ENCODE measurements at places on chromosomes 5 and 9.
A peak's percentile ranks its signal among the peaks of the same experiment; 100 is the strongest.

DNA sequence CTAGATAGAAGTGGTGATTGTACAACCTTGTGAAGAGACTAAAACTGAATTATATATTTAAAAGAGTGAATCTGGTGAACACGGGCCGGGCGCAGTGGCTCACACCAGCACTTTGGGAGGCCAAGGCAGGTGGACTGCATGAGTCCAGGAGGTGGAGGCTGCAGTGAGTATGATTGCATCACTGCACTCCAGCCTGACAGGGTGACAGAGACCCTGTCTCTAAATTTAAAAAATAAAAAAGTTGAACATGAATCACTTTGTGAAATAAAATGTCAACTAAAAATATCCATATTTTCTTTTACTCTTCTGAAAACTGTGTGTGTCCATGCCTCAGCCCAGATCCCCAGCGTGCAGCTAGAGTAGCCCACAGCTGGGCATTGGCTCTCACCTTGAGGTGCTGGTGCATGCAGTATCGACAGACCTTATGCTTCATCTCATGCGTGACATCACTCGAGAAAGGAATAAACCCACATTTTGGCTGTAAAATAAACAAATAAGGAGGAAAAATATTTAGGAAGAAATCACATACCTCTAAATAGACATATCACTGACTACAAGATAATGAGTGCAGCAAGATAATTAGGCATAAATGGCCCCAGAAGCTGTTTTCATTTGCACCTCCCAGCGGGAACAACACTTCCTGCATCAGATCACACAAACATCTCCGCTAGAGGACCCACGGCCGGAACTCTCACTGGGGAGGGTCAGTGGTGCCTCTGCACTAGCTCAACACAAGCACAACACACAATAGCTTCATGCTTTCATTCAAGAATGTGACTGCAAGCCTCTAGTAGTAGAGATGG lies 22.1 kb downstream of the IPPK start:
- no peak for DNase-seq

GRCh38 chr5:38809388-38810359 lies 36.1 kb upstream of the OSMR start:
- DNase-seq, result peak; percentile 20

GRCh38 chr9:110890416-110890815 lies 147.9 kb downstream of the LPAR1 start:
- no peak for DNase-seq

DNA sequence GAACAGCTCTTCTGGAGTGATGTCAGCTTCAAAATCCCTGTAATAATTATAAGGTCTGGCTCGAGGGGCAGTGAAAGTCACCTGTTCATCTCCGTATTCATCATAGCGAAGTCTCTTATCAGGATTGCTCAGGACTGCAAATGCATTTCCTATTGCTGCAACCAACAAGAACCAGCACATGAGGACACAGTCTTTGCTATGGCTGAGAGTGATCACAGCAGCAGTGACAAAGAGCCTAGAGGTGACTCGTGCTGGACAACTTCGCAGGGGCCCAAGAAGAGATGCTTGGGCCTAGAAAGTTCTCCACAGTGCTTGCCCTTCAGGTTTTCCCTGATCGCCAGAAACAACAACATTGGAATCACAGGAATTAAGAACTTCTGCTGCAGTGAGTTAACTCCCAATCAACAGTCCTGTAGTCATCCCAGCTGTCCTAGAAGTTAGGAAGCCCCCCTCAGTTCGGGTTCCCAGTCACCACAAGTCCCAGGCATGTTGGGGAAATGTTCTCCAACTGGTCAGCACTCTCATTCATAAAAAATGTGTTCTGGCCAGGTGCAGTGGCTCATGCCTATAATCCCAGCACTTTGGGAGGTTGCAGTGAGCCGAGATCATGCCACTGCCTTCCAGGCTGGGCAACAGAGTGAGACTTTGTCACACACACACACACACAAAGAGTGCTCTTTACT lies 13.0 kb downstream of the DNAJC18 start:
- DNase-seq, result no peak

- no peak for DNase-seq
Observed at GRCh38 chr5:88665750-88666215, 217.2 kb downstream of the MEF2C start.

DNA sequence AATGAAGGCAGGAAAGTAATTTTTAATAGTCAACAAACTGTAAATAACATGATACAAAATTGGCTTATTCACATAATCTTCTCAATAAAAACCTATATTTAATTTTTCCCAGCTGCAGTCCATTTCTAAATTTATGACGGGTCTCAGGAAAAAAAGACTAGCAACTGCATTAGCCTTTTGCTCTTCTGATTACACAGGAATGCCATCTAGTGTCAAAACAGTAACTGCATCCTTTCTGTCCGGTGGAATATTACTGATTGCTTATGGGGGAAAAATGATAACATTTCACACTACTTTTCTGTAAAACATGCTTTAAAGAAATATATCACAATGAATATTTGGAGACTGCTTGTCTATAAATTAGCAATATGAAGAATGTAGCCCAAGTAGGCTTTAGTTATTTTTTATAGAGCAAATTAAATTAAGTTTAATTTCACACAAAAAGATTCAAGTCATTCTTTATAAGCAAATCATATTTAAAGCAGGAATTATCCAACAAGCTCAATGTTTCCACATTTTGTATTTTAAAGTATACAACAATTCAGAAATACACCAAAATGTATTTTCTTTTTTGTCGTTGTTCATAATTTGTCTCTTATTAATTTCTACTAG lies 534.7 kb downstream of the CDH10 start:
- DNase-seq, result no peak

GRCh38 chr9:119701651-119702050 lies 332.4 kb upstream of the BRINP1 start:
- no peak for DNase-seq

DNA sequence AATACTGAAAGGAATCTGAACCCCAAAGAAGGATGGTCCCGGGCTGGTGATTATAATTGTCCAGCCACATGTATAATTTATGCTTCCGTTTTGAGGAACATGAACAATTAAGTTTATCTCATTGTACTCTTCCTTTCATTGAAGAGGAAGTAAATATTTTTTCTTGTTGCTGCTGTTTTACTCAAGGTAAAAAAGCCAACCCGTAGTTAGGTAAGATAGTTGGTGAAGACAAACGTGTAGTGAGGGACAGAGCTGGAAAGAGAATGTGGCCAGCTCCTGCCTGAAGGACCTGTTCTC lies 5.1 kb downstream of the RCL1 start:
- no peak for DNase-seq

GRCh38 chr5:176527246-176528222 lies 9.7 kb downstream of the RNF44 start:
- no peak for DNase-seq

- no peak for DNase-seq
Observed at GRCh38 chr5:142527234-142527633, 158.7 kb downstream of the FGF1 start.

GRCh38 chr9:87236546-87236945 lies 261.1 kb upstream of the DAPK1 start:
- no peak for DNase-seq

DNA sequence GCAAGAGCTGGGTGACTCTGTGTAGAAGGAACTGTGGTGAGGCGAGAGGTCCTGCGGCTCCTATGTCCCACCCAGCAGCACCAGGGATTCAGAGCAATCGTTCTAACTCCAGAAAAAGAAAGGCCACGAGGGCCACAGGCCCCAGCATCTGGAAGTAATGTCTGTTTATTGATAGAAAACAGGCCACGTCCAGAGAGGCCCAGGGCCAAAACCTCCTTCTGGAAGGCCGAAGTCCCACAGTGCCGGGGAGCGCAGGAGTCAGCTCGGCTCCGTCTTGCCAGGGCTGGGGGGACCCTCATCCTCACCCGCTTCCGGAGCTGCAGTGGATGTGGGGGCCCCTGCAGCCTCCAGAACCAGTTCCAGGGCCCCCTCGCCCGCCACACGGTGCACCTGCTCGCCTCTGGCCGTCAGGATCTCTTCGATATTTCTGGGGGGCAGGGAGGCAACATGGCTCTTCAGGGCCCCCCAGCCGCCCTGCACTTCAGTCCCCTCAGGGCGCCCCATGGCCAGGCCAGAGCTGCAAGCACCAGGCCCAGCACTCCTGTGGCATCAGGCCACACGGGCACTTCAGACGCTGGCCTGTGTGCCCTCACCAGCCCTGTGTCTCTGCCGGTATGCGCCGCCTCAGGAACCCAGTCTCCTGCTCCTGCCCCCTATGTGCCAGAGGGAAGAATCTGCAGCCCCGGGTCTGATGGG lies 1.6 kb downstream of the DNLZ start:
- DNase-seq, result no peak

DNA sequence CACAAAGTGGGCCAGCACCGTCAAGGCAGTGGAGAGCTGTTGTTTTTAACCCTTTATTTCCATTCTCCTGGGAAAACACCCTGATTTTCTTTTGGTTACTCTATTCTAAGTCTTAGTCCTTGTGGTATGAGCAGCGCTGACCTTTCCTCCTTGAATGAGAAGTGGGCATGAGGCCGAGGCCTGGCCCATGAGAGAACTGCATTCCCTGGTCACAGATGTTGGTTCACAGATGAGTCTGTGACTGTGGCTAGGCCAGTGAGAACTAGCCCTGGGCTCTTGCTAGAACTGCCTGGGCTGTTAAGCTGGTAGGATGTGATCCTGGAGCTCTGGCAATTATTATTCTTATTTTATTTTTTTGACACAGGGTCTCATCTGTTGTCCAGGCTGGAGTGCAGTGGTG lies 71.7 kb upstream of the KLF9 start:
- DNase-seq, result no peak

GRCh38 chr5:16037121-16037845 lies 142.3 kb downstream of the MARCHF11 start:
- DNase-seq, result no peak

DNA sequence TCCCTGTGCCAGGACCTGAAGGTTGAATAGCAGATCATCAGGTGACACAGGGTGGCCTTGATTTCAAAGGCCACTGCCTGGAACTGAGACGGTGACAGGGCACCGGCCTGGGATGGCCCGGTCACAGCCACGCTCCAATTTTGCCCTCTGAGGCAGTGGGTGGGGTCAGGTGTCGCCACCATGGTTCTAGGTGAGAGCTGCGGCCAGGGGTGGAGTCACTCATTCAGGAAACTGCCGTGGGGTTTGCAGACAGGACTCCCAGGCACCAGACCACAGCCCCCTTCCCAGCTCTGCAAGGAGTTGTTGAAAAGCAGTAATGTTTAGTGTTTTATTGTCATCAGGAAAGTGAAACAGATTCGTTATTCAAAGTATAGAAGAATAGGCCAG lies 17.3 kb upstream of the RNU6ATAC start:
- DNase-seq, result peak; percentile 7

- DNase-seq, result no peak
Observed at GRCh38 chr5:175728885-175729828, 71.3 kb downstream of the HRH2 start.

GRCh38 chr5:115028557-115028956 lies 141.2 kb downstream of the TRIM36 start:
- DNase-seq, result no peak

DNA sequence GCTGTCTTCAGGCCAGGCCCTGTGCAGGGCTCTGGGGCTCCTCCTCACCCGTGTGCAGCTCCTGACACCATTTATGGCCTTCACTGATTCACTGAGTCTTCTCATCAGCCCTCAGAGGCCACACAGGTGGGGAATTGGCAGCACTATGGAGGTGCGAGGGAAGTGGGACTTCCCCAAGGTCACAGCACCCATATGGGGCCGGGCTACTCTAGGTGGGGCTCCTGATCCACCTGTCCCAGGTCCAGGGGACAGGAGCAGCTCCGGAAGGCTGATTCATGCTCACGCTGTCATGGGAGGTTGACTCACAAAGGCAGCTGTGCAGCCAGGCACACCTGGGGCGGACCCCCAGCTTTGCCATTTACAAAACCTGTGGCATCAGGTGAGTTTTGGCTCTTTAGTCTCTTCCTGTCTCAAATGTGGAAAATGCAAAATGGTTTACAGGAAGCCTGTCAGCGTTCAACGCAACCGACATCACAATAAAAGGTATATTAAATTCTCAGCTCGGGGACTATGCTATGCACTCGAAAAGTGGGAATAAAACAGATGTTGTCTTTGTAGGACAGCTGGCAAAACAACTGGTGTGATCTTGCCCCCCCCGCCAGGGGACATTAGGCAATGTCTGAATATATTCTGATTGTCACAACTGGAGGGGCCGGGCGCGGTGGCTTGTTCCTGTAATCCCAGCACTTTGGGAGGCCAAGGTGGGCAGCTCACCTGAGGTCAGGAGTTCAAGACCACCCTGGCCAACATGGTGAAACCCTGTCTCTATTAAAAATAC lies 15.0 kb downstream of the NAIF1 start:
- no peak for DNase-seq

DNA sequence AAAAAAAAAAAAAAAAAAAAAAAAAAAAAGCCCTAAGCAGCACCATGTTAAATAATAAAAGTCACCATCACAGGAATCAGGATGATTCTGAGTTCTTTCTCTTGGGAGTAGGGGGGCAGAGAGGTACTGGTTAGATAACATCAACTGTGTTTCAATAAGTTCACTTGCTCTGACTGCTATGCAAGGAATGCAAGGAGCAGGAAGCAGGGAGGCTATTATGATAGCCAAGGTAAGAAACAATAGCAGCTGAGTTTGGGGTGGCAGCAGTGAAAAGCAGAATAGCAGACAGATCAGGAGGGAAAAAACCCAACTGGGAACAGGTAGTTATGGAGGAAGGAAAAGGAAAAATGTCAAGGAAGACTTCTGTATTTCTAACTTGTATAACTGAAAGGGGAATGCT lies 8.2 kb downstream of the CEP120 start:
- DNase-seq, result no peak

DNA sequence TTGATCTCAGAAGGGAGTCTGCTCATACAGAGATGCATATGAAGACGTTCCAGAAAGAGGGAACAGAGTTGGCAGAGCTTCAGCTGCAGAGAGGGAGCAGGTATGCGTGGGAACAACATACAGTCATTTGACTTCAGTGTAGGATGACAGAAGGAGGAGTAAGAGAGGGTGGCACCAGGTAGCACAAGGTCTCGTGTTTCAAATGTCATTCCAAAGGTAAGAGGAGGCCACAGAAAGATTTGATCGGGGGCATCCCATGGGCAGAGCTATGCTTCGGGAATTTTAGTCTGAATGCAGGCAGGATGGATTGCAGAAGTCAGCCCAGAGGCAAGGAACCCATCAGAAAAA lies 367.1 kb downstream of the CDK5RAP2 start:
- DNase-seq, result no peak

DNA sequence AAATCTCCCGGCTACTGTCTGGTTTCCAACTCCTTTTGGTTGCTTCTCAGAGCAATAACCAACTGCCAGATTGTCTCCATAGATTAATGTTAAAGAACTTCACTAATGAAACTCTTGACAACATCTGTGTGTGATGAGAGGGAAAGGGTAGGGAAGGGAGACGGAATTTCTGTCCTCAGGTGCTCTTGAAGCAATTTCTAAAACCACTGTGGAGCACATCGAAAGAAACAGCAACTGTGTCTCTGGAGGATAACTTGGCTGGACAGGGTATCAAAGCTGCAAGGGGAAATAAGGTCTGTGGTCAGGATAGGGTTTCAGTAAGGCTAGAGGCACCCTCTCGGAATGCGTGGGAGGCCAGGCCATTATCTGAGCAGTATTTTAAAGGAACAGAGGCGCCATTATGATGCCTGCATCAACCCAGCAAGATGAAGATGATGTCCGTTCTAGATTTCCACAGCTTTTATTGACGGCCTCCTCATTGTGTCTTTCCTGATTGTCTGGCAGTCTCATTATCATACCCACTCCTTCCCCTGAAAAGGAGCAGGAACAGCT lies 76.6 kb downstream of the RORB start:
- no peak for DNase-seq
